CD4-positive, alpha-beta T cell treated with Interleukin-6 at 100 ng/mL for 8 hours (primary cell): ENCODE measurements at places on chromosomes 2 and 18.
A peak's percentile ranks its signal among the peaks of the same experiment; 100 is the strongest.

DNA sequence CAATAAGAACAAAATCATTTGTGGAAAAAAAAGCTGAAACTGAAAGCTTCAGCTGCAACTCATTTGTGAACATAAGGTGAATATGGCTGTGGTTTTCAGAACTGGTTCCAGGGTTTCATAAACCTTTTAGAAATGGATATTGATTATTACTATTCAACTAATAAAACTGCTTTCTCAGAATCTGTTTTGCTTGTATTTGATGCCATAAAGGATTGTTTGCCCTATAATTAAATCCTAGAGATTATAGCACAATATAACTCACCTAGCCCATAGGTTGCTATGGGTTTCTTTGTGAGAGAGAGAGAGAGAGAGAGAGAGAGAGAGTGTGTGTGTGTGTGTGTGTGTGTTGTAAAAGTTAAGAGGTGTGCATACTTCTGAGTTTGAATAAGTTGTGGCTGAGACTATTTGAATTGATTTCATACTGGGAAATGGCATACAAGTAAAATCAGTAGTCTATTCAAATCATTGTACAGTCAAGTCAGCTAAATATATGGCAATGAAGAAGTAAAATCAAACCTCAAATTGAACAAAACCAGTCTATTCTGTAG lies 339.2 kb downstream of the ARHGAP15 start:
- no peak for DNase-seq

- DNase-seq = no peak
Measured at GRCh38 chr2:45726188-45726587, 74.7 kb downstream of the PRKCE start.

- no peak for DNase-seq
Measured at GRCh38 chr2:168160897-168161296, 86.5 kb downstream of the STK39 start.

DNA sequence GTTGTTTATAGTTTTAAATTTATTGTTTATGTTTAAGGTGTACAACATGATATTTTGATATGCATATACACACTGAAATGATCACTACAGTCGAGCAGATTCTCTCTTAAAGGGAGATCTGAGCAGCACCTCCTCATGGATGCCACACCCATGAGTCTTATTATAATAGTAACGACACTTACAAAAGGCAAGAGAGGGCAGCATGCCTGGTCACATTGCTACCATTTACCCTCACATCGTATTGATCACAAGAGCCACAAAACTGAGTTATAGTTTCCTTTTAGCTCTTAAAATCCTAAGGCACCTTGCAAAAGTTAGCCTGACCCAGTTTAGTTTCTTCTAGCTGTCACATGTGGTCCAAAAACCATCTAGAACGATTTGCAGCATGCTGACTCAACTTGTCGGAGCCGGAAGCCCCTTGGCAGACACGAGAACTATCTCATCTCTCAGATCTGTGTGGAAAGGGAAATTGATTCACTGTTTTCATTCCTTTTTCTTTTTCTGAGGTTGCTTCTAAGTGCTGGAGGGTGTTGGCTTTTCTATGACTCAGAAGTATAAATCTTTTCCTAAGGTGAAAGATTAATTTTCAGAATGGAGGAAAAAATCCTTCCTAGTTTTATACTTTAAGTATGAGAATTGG lies 85.3 kb downstream of the CDC42EP3 start:
- peak; percentile 87 for DNase-seq

- DNase-seq = no peak
Measured at GRCh38 chr2:237165405-237166276, 80.0 kb downstream of the COPS8 start.

- DNase-seq = no peak
Measured at GRCh38 chr2:240642061-240642805, 17.0 kb downstream of the GPR35 start.

DNA sequence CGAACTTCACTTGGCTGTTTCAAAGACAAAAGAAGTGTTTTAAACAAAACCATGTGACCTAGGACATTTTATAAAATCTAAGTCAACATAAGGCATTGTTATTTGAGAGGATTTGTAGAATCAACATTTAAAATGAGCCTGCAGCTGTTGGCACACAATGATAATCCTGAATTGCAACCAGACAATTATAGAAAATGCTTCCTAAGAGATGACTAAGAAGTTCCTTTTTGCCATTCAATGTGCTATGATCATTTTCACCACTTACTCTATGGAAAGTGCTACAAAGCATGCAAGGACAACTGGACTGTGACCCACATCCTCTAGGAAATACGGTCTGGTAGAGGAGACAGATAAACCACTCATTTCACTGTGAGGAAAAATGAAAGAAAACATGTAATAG lies 246.4 kb downstream of the CDH20 start:
- no peak for DNase-seq

- no peak for DNase-seq
Measured at GRCh38 chr2:5915881-5916310, 223.7 kb downstream of the SOX11 start.
